ENCODE measurements at places on chromosomes 11 and 22. TPM values are rescaled to one million over a fixed set of nuclear protein-coding genes. Genes with fewer than 3 reads are reported as not detected.

DNA sequence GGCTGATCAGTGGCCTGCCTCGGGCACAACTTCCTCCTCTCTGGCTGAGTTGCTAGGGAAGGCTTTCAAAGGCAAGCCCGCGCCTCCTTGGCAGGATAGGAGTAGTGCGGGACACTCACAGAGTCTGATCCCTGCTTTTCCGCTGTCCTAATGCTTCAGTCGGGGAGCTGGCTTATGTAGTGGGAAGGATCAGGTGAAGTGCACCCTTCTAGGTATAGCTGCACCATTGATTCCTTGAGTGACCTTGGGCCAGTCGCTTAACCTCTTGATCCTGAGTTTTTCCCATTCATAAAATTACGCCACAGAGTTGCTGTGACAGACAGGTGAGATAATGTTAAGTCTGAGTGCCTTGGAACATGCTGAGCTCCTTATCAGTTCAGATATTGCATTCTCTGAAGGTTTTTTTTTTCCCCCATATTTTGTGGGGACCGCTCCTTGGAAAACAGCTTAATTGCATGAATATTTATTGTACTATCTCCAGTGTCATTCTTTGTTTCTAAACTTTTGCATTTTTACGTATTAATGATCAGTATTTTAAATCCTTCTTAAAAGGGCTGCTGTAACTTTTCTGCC, 961 bp downstream of the IPO7 start:
- DNase-seq: peak; percentile 24

GRCh38 chr11:31995525-31996094, 95.3 kb upstream of the RCN1 start:
- no peak for DNase-seq

- DNase-seq: no peak
Measured at GRCh38 chr11:128520888-128521681, 66.3 kb downstream of the ETS1 start.

DNA sequence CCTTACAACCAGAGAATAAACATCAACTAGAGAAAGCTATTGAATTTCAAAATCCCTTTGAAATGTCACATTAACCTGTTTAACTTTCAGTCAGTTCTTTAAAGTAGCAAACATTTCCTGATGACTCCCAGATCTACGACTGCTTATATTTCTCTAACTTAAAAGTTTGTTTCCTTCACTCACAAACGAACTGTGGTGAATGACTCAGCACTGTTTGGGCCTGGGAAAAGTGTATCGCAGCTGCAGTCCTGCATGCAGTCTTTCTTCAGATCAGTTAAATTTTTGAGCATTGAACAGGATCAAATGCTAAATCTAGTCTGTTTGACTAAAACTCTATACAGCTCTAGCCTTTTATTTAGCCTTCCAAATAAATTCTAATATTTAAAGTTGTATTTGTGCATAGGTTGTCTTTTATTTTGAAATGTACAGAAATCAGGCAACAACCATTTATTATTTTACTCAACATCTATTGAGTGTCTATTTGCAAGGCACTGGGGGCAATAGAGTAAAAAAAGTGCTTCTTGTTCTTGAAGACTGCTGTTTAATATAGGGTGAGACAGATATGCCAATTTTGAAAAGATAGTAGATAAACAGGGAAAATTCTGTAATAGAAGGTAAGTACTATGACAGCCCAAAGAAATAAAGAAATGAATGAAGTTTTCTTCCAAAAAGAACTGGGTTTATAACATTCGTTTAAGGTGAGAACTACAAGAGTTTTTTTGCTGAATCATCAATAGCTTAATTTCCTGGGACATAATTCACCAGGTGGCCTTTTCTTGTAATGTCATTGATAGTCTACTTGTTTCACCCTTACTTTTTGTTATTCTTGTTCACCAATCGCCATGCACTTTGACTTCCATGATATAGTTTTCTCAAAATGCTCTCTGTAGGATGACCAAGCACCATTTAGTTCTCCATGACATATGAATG, 235.4 kb downstream of the METTL15 start:
- no peak for DNase-seq

DNA sequence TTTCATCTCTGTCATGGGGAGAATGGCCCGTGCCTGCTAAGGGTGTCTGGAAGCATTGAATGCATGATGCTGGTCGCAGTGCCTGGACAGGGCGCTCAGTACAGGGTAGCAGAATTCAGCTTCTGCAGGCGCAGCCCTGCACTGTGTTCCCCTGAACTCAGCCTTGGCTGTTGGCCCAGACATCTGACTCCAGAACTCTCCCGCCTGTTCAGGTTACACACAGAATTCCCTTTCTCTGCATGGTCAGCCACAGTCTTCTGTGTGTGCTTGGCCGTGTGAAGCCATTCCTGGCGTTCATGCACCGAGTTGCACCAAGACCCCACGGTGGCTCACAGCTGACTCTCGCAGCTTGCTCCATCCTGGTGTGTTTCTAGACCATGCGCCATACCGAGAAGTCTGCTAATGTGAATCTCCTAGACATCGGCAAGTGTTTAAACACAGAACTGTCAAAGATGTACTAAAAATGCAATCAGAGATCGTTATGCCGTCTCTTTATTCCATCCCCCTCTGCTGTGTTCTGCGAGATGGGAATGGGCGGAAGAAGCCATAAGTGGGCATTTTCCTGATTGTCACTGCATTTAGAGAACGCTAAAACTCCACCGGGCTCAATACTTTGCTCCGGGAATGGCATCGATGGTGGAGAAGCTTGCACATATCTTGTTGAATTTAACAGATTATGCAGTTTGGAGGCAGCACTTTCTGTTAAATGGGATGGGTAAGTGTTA, 55.6 kb downstream of the MPPED1 start:
- DNase-seq: no peak

DNA sequence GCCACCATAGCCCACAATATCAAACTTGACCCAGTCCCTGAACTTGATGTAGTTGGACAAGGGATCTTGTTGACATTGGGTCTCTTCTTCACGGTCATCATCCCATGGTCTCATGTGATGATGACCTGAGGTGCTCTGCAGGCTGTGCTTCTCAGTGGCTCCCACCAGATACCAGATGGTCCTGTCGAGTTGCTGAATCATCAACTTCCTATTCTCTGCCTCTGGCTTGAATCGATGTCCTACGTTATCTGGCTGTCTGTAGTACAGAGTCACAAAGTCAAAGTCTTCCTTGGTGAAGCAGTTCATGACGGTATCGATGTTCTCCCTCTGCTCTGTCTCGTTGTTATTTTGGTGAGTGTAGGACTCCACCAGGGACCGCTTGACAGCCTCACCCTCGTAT, 145.7 kb upstream of the ALDH3B2 start:
- no peak for DNase-seq

DNA sequence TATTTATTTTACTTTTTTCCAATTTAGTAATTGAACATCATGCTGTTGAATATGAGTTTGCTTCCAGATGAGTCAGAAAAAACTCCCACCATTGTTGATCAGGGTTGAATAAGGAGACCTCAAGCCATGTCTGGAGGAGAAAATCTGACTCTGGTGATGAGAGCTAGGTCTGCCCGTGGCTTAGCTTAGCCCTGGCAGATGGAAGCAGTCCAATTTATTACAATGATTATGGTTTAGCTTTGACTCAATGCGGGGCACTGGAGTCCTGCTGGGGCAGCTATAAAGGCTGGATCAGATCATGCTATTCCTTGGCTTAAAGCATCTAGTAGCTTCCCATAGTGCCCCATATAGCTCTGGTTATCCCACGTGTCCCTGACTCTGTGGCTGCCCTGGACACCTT, 506.5 kb downstream of the MN1 start:
- no peak for DNase-seq

DNA sequence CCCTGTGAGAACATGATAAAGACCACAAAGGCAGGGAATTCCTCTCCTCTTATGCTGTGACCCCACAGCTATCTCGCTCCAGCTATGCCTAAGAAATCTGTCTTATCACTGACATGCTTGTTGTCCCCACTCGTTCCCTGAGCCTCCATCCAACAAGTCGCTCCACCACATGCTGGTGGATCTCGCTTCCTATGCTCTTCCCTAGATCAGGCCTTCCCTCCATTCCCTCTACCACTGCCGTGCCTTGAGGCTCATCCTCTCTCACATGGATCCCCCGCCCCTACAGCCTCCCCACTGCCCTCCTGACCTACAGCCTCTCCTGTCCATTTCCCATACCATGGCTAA, 1.4 kb upstream of the DGAT2 start:
- no peak for DNase-seq

DNA sequence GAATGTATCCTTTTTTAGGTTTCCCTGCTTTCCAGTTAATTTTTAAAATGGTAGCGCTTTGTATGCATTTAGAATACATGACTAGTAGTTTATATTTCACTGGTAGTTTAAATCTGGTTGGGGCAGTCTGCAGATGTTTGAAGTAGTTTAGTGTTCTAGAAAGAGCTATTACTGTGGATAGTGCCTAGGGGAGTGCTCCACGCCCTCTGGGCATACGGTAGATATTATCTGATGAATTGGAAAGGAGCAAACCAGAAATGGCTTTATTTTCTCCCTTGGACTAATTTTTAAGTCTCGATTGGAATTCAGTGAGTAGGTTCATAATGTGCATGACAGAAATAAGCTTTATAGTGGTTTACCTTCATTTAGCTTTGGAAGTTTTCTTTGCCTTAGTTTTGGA, 86.4 kb upstream of the BIRC3 start:
- DNase-seq: no peak

GRCh38 chr11:91955206-91955605, 269.4 kb upstream of the FAT3 start:
- no peak for DNase-seq

DNA sequence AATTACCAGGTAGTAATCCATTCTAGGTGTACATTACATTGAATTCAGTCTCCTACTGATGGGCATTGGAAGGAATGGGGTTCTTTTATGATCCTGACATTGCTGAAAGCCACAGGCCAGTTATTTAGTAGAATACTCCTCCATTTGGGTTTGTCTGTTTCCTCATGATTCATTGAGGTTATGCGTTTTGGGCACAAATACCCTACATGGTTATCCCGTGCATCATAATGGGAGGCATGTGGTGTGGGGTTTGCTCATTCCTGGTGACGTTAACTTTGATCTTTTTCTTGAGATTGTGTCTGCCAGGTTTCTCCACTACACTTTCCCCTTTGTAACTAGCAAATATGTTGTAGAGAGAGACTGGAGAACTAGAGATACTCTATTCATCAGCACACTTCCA, 5.5 kb downstream of the FOLR3 start:
- DNase-seq: no peak

GRCh38 chr11:20093775-20094174, 66.5 kb downstream of the DBX1 start:
- no peak for DNase-seq

GRCh38 chr11:72241291-72241781, 2.6 kb downstream of the PHOX2A start:
- DNase-seq: no peak

GRCh38 chr11:18329196-18329870, 7.0 kb downstream of the GTF2H1 start:
- no peak for DNase-seq

DNA sequence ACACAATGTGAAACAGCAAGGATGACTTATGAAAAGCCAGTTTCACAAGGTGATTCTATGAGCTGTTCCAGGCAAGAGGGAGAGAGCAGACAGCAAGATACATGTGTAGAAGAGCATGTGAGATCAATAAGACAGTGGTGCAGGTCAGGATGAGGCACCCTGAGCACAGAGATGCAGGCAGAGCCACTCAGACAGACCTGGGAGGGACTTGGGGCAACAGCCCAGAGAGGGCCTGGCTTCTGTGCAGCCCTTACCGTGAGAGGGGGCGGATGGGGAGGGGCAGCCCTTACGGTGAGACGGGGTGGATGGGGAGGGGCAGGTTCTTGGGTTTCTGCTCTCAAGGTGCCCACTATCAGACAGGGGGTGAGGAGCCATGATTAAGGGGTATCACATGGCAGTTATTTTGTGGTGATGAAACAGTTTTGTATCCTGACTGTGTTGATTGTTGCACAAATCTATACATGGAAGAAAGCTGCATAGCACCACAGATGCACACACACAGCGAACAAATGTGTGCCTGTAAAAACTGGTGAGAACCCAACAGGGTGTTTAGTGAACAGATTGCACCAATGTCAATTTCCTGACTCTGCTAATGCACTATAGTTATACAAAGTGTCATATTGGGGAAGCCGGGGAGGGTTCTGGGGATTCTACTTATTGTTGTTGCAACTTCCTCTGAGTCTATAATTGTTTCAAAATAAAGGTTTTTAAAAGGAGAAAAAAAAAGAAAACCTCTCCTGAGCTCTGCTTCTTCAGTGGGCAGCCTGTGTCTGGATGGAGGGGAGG, 5.2 kb upstream of the C22orf42 start:
- no peak for DNase-seq

GRCh38 chr11:61297746-61298145, 2.6 kb upstream of the VWCE start:
- DNase-seq: no peak

GRCh38 chr11:92501066-92501739, 276.6 kb downstream of the FAT3 start:
- DNase-seq: no peak

Gene ARL14EP
- 70.5 TPM for total RNA-seq

Gene BRD1
- total RNA-seq: 50.1 TPM

Gene TTC28
- 79.5 TPM for total RNA-seq

Gene GAL3ST3
- 10.6 TPM for total RNA-seq

Gene XNDC1N
- total RNA-seq: 4.9 TPM

Gene LRRC56
- 1.2 TPM for total RNA-seq

Gene DTX4
- 42.0 TPM for total RNA-seq

Gene ZDHHC5
- total RNA-seq: 15.1 TPM

Gene NPAS4
- total RNA-seq: under 0.01 TPM

Gene GAL3ST1
- total RNA-seq: 1.2 TPM

Gene CLCF1
- under 0.01 TPM for total RNA-seq

Gene VWA5A
- total RNA-seq: 11.0 TPM

Gene CATSPERZ
- 0.82 TPM for total RNA-seq

Gene KRTAP5-2
- total RNA-seq: not detected
